ENCODE measurements at places on chromosomes 6 and 20. TPM values are rescaled to one million over a fixed set of nuclear protein-coding genes. Genes with fewer than 3 reads are reported as not detected.

SGK2 gene
- 9.9 TPM for total RNA-seq

ULBP2 gene
- 3.6 TPM for total RNA-seq

OLIG3 gene
- not detected for total RNA-seq

BANF2 gene
- total RNA-seq, result not detected

GSTA2 gene
- total RNA-seq, result not detected

THEMIS gene
- not detected for total RNA-seq

STK38 gene
- 15.9 TPM for total RNA-seq

KHDRBS2 gene
- total RNA-seq, result not detected

SIRPB2 gene
- total RNA-seq, result 0.09 TPM

AFDN gene
- total RNA-seq, result 21.1 TPM

SEMG1 gene
- total RNA-seq, result not detected

ATRN gene
- total RNA-seq, result 26.1 TPM

SAMD10 gene
- total RNA-seq, result not detected

TULP1 gene
- not detected for total RNA-seq

ACSS2 gene
- total RNA-seq, result 11.9 TPM

RNF182 gene
- total RNA-seq, result 5.1 TPM

TUBB2B gene
- total RNA-seq, result 14.1 TPM

CRISP3 gene
- not detected for total RNA-seq
